ENCODE measurements at places on chromosomes 5 and 9.
A peak's percentile ranks its signal among the peaks of the same experiment; 100 is the strongest.

- DNase-seq, result no peak
Measured at GRCh38 chr9:10678790-10679189, 66.0 kb upstream of the PTPRD start.

DNA sequence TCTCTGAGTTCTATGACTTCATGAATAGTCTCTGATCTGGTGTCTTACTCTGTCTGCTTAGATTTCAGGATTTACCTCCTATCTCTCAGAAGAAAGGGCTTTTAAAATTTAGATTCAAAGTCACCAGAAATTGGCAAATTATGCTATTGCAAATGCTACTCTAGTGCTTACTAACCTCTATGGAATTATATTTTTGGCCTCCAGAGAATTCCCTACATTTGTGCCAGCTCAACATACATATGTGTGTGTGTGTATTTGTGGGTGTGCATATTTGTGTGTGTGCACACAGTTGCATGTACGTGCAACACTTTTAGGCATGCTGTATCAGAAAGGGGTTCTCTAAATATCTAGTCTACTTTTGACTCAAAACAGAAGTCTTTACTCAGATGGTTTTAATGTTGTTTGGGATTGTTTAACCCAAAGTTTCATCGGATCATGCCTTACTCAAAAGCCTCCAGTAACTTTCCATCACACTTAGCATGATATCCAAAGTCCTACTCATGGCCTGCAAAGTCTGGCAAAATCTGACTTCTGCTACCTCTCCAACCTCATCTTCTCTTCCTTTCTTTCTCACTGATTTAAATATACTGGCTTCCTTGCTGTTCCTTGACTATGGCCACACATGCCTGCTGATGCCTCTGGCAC lies 147.6 kb upstream of the NR3C1 start:
- no peak for DNase-seq

GRCh38 chr5:53601570-53601969 lies 41.1 kb downstream of the NDUFS4 start:
- DNase-seq, result no peak

DNA sequence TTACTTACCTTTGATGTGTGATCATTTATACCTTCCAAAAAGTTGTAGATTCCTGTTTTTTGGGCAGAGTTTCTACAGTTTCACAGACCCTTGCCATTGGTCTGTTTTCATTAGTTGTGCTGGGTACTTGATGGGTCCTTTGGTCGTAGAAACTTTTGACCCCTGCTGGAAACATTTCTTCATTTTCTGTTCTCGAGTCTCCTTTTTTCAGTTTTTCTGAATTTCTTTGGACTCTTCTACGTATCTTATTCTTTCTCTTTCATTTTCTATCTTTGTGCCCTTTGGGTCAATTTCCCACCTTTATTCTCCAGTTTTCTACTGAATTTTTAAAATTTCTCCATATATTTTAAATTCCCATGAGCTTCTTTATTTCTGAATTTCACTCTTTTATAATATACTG lies 16.7 kb downstream of the AP3S1 start:
- no peak for DNase-seq

DNA sequence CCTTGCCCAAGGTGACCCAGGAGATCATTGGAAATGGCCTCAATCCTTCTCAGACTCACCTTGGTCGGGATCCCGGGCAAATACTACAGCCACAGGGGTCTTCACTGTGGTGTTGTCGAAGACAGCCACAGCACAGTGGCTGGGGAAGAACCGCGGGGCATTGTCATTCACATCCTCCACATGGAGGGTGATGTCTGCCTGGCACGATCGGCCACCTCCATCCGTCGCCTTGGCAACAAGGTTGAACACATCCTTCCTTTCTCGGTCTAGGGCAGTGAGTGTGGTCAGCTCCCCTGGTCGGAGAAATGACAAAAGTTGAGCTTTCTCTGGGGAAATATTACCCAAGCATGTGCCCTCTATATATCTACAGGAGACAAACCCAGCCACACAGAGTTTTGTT lies 56.8 kb downstream of the FAT2 start:
- DNase-seq, result no peak

DNA sequence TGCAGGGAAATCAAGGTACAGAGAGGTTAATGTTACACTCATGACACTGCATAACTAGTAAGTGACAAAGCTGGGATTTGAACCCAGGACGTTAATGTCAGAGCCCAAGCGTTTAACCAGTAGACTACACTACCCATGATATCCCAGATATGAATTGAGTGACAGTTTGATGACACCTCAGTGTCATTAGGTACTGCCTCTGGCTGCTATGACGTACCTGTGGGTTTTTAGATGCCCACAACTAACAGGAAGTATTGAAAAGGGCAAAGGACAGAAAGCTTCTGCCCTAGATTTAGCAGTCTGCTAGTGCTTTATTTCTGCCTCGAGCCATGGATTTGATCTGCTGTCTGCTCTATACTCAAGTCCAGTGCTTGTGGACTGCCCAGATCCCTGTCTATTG lies 56.2 kb downstream of the GLRA1 start:
- peak; percentile 49 for DNase-seq

GRCh38 chr9:131469356-131469755 lies 33.4 kb upstream of the POMT1 start:
- no peak for DNase-seq

GRCh38 chr9:131676431-131676972 lies 63.4 kb downstream of the RAPGEF1 start:
- DNase-seq, result no peak

GRCh38 chr5:6082685-6083084 lies 295.7 kb downstream of the MED10 start:
- no peak for DNase-seq

DNA sequence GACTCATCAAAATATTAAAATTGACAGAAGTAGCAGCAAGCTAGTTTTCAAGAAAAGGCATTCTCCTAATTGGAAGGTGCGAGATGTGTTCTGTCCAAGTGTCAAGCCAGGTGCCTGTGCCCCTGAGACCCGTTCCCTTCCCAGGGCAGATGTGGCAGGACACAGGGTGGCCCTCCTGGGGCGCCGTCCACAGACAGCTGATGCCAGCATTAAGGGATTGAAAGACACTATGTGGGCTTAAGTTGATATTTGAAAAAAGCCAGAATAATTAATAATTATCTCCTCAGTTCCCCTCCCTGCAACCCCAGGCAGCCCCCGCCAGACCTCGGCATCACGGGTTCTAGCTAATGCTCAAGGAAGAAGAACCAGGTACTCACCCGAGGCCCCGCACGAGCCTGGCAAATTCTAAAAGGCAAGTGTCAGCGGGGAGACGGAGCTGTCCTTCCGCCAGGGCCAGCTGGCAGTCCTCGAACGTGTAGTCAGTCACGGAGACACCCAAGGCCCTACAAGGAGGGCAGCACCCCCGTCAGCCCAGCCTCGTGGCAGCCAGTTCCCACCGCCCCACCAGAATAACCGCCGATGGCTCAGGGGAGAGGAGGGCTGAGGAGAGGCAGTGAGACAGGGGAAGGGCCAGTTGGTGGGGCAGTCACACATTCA lies 29.1 kb upstream of the SLC6A3 start:
- no peak for DNase-seq

- no peak for DNase-seq
Measured at GRCh38 chr5:73666891-73667290, 40.9 kb downstream of the ARHGEF28 start.

DNA sequence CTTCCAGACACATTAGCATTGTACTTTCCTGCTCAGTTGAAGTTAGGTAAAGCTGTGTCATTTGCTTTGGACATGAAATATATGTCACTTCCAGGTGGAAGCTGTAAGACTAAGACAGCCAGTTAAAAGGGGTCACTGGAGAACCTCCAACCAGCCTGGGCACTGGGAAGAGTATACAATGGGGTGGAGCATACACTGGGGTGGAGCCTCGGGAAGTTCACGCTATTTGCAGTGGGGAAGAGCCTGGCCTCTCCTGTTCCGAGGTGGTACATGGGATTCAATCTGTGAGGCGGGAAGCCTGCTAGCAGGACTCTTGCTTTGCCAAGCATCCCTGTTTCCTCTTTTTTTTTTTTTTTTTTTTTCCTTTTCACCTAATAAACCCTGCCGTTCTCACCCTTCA lies 145.3 kb downstream of the TTC39B start:
- no peak for DNase-seq

DNA sequence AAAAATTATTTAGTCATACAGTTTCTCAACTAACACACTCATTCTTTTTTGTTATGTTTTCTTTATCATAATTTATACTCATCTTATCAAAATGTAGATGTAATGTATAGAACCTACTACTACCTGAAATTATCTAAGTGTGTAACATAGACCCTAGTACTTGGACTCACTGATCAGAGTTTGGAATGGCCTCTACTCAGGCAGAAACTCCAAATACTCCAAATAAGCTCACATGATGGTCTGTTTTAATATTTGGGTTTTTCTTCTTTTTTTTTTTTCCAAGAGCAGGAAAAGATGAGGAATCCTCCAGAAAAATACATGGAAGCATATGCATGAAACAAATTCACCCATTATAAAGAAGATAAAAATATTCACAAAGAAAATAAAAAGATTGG lies 126.3 kb downstream of the PDE4D start:
- no peak for DNase-seq

GRCh38 chr5:93748875-93749397 lies 7.5 kb upstream of the POU5F2 start:
- DNase-seq, result no peak

GRCh38 chr5:33969572-33970452 lies 14.7 kb downstream of the SLC45A2 start:
- DNase-seq, result peak; percentile 49

GRCh38 chr5:41843456-41844370 lies 26.5 kb downstream of the OXCT1 start:
- peak; percentile 41 for DNase-seq

DNA sequence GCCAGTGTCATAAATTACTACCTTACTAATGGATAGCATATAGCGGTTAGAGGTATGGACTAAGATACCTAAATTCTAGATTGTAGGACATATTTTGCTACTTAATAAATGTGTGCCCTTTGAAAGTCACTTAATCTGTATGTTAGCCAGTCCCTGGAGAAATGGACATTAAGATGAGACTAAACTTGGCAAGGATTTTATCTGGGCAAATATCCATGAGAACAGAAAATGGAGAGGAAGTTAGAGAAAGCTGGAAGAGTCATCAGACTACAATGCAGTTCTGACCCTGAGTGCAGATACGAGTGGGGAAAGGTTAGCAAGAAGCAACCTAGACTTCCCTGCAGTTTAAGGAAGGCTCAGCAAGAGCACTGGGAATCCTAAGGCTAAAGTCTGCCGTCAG lies 33.0 kb downstream of the TBCA start:
- DNase-seq, result no peak

- DNase-seq, result no peak
Measured at GRCh38 chr9:71479621-71480020, 288.7 kb downstream of the CEMIP2 start.

GRCh38 chr9:126986506-126986951 lies 71.9 kb downstream of the RALGPS1 start:
- DNase-seq, result peak; percentile 62

GRCh38 chr5:102554728-102555127 lies 55.9 kb upstream of the SLCO6A1 start:
- DNase-seq, result peak; percentile 29

DNA sequence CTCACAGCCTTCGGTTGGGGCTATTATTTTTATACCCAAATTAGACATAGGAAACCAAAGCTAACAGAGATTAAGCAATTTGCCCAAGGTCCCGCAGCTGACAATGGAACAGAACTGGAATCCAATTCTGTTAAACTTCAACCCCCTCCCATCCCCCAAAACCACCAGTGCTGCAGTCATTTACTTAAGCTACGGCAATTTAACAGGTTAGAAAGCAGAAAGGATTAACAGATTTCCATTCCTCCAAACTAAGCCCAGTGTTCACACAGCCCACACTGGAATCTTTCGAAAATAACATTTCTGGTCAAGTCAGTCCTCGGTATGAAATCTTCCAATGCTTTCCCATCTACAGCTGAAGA lies 1023.1 kb upstream of the DMAC1 start:
- DNase-seq, result no peak

Data from SW480 (cell line).